ENCODE measurements at places on chromosomes 3 and 15. TPM values are rescaled to one million over a fixed set of nuclear protein-coding genes. Genes with fewer than 3 reads are reported as not detected.
A peak's percentile ranks its signal among the peaks of the same experiment; 100 is the strongest.

DNA sequence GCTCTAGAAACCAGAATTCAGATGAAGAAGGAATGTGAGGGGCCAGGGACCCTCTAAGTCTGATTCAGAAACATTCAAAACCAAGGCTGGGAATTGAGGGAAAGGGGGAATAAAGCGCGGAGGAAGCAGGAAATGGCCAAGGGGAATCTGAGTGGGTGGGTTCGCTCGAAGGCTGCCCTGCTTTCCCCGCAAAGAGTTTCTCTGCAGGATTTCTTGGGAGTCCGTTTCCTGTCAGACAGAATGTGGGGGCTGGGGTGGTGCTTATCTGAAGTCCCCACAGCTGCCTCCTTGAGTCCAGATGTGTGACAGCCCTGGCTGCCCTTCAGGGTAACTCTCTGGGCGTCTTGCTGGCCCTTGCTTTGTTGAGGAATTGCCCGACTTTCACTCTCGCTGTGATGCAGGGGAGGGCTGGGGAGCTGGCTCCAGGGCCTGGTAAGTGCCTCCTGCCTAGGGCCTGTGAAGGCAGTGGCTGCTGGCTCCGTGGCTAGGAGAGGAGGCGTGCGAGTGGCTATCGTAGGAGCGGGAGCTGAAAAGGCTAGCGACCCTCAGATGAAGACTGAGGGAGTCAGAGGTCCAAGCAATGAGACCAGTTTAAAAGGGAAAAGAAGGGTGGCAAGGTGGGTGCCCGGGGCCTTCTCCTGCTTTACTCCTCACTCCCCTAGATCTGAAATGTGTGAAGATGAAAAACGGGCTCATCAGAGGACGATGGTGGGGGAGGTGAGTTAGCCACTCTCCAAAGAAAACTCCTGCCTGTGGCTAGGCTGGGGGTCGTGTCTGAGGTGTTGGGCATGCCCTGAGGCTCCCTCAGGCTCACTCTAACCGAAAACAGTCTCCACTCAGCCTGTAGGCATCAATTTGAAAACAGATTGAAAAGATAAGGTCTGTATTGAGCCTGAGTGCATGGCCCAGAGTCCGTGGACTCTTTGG, 143.9 kb upstream of the UMPS start:
- no peaks in the 10 kb centered on the region for H3K36me3 ChIP-seq
- H3K4me1 ChIP-seq, result peaks cover 24% of the 10 kb centered on the region
- no peak overlapping the region for H3K4me3 ChIP-seq
- DNase-seq, result no peak
- peaks cover 37% of the 10 kb centered on the region for H3K27me3 ChIP-seq

- no peaks in the 10 kb centered on the region for H3K36me3 ChIP-seq
- DNase-seq, result peak; percentile 90
- H3K27me3 ChIP-seq, result no peaks in the 10 kb centered on the region
- H3K27ac ChIP-seq, result peak overlapping the region; percentile 77
Measured at GRCh38 chr3:77038468-77038929, 1.4 kb upstream of the ROBO2 start.

GRCh38 chr3:24354230-24354629, 140.4 kb downstream of the THRB start:
- H3K27ac ChIP-seq, result no peak overlapping the region
- DNase-seq, result no peak

DNA sequence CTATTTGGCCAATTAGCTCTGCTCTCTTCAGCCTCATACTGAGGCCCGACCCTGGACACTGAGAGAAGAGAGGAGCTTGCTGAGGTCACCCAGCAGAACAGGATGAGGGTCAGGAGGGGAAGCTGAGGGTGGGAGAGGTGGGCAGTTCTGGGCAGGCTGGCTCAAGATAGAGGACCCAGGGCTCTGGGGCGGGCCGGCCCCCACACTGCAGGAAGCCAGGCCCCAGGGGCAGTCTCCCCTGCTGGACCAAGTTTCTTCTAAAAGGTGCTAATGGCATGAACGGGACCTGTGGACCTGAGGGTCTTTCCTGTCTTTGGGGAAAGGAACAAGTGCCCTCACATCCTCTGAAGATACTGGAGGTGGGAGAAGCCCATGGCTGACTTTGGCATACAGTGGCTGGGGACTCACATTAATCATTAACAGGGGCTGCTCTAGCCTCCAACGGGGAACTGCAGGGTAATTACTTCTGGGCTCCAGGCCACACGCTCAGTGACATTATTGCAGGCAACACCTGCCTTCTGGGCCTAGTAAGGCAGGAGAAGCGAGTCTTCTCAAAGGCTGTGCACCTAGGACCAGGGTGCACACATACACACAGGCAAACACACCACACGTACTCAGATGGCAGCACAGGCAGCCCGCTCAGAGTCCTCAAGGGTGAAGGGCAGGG, 10.6 kb downstream of the HCN4 start:
- no peak overlapping the region for H3K27ac ChIP-seq
- DNase-seq, result no peak
- H3K4me3 ChIP-seq, result no peak overlapping the region
- H3K27me3 ChIP-seq, result peaks cover 42% of the 10 kb centered on the region

- H3K4me1 ChIP-seq, result no peaks in the 10 kb centered on the region
- DNase-seq, result no peak
- H3K36me3 ChIP-seq, result no peaks in the 10 kb centered on the region
- no peak overlapping the region for H3K4me3 ChIP-seq
Measured at GRCh38 chr3:162776148-162776547, 1279.5 kb downstream of the OTOL1 start.

DNA sequence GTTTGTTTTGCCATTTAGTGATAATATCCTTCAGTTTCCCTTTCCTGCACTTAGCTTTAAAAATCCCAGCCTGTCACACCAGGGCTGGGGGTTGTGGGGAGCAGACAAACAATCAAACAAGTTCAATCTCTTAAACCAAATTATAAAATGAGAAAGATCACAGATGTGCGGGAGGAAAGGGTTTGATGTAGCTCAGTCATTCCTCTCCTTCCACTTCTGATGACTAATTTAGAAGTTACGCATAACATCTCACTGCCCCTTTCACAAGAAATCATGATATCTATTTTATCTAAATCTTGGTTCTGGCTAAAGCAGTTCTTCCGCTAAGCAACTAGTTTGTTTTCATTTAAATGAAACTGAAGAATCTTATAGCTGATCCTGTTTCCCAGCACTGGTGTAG, 34.1 kb upstream of the ATG7 start:
- H3K27me3 ChIP-seq, result no peaks in the 10 kb centered on the region
- no peak for DNase-seq
- peaks cover 19% of the 10 kb centered on the region for H3K36me3 ChIP-seq
- H3K27ac ChIP-seq, result peak overlapping the region; percentile 97
- peak overlapping the region; percentile 58 for H3K4me3 ChIP-seq

GRCh38 chr3:153090973-153091372, 71.1 kb upstream of the RAP2B start:
- no peak overlapping the region for H3K27ac ChIP-seq
- no peaks in the 10 kb centered on the region for H3K4me1 ChIP-seq
- no peaks in the 10 kb centered on the region for H3K27me3 ChIP-seq
- H3K4me3 ChIP-seq, result no peak overlapping the region

Gene ZDHHC19
- total RNA-seq, result not detected

DNA sequence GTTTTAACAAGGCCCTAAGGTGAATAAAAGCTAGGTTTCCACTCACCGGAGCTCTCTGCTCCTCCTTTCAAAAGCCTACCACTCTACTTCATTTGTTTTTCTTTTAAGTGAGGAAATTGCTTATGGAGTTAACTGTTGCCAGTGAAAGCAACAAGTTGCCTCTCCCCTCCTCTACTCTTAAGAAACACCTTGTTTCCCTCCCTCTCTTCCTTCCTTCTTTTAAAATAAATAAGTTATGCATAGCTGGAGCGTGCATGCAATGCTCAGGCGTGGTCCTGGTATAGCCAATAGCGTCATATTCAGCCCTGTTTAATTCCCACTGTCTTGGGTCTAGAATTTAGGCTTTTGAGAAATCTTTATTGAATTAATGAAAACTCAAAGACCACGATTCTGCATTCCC, 101.1 kb upstream of the IGF1R start:
- peaks cover 17% of the 10 kb centered on the region for H3K27me3 ChIP-seq
- H3K4me1 ChIP-seq, result peaks cover 14% of the 10 kb centered on the region
- no peak for DNase-seq
- no peaks in the 10 kb centered on the region for H3K36me3 ChIP-seq

- no peaks in the 10 kb centered on the region for H3K4me1 ChIP-seq
- no peaks in the 10 kb centered on the region for H3K36me3 ChIP-seq
- no peak overlapping the region for H3K27ac ChIP-seq
- no peaks in the 10 kb centered on the region for H3K27me3 ChIP-seq
Measured at GRCh38 chr15:38391191-38391590, 62.7 kb upstream of the FAM98B start.

- no peaks in the 10 kb centered on the region for H3K36me3 ChIP-seq
- no peak overlapping the region for H3K27ac ChIP-seq
- DNase-seq, result no peak
- H3K27me3 ChIP-seq, result peaks cover 37% of the 10 kb centered on the region
- H3K4me3 ChIP-seq, result no peak overlapping the region
Measured at GRCh38 chr3:57464011-57464410, 80.1 kb downstream of the DNAH12 start.

- no peaks in the 10 kb centered on the region for H3K36me3 ChIP-seq
- no peaks in the 10 kb centered on the region for H3K27me3 ChIP-seq
- H3K4me1 ChIP-seq, result peaks cover 59% of the 10 kb centered on the region
- peak overlapping the region; percentile 100 for H3K27ac ChIP-seq
- DNase-seq, result no peak
Measured at GRCh38 chr3:187746442-187747281, 1.4 kb upstream of the BCL6 start.

DNA sequence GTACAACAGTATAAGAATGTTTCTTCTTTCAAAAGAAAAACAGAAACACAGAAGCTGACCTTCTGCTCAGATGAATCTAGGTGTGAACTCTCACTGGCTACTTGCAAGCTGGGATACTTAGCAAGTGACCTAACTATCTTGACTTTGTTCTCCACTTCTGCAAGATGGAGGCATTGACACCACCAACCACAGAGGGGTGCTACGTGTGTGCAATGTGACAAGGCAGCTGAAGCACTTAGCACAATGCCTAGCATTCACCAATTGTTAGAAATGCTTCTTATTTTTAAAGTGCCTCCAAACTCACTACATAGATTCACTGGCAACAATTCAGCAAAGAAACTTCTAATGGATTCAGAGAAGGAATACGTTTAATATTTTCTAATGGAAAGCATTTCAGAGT, 331.4 kb upstream of the WNT5A start:
- H3K4me1 ChIP-seq, result no peaks in the 10 kb centered on the region
- no peak overlapping the region for H3K27ac ChIP-seq
- no peak overlapping the region for H3K4me3 ChIP-seq
- H3K36me3 ChIP-seq, result no peaks in the 10 kb centered on the region

GRCh38 chr15:53511175-53511574, 248.3 kb downstream of the WDR72 start:
- no peak overlapping the region for H3K4me3 ChIP-seq
- peaks cover 4% of the 10 kb centered on the region for H3K27me3 ChIP-seq
- no peak for DNase-seq
- no peak overlapping the region for H3K27ac ChIP-seq
- H3K4me1 ChIP-seq, result no peaks in the 10 kb centered on the region
